ENCODE measurements at places on chromosomes 1 and 21.

DNA sequence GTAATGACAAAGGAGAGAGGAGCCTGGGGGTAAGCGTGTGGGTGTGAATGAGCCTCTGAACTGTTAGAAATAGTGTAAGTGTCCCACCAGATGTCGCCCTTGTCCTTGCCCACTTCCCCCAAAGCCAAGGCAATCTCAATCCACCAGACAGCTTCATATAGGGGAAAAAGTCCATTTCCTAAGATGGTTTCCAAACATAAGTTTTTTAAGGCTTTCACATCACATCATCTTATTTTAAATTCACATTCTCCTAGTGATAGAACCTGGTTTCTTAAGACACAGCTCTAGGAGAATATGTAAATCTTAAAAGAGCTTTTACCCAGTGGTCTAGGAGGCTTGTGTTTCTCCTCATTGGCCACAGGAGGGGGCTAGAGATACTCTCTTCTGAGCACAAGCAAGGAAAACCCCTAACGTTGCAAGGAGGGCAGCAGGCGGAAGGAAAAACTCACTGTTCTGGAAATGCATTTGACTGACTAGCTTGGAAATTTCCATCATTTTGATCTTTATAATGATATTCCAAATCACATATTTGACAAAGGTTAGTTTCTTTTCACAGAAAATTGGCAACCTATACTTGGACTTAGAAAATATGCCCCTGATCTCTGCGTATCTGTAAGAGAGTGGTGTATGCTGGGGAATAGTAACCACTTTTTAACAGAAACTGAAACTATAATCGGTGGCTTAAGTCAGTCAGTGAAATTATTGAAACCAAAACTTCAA is 51.9 kb upstream of the LPAR3 start:
- DNase-seq: peak; percentile 86

DNA sequence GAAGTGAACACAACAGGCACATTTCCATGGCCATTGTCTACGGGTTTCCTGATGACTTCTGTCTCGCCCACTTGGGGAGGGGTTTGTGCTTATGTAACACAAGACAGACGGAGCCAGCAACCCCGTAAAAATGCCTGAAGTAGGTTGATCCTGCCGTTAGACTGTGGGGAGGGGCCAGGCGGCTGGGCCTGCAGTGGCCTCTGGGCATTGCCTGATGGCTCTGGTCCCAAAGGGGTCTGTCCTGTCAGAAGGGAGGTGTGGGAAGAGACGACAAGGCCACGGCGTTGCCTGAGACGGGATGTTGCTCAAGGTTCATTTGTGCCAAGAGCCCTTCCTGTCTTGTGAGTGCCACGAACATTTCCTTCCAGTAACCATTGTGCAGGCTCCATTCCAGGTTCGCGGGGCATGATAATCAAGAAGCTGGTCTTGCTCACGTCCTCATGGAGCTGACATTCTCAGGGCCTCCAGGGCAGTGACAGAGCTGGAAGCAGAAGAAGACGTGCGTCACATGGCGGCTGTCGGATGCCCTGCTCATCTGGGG is 44.7 kb downstream of the ABCG1 start:
- no peak for DNase-seq

DNA sequence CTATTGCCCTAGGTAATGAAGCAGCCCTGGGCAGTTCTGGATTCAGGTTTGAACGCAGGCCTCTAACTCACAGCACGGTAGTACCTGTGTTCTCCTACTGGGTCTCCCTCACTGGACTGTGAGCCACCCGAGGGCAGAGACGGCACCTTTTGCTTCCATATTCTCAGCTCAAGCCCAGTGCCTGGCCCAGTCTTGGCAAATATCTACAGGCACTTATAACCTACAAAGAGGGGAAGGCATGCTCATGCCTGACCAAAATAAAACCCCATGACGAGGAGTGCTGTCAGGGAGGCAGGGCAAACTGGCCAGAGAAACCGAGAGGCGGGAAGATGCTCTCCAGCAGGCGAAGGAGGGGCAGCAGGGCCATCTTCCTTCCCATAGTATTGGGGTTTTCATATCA is 91.1 kb downstream of the DDX20 start:
- no peak for DNase-seq

DNA sequence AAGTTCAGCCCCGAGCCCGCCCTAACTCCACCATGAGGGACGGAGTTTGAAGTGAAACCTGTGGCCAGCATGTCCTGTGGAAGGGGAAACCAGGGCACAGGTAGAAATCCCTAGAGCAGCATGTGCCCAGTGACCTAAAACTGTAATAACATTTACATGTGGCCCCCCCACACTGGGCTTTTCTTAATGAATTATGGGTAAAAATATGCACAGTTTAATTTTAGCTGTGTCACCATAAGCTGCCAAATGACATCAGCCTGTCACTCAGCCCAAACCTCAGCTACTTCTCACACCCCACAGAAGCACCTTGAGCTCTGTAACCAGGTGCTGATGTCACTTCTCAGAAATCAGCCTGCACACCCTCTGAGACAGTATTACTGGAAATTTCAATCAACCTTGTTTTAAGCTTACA is 50.0 kb upstream of the SLC19A1 start:
- no peak for DNase-seq

GRCh38 chr1:188128761-188129160 is 1300.0 kb downstream of the PLA2G4A start:
- no peak for DNase-seq

DNA sequence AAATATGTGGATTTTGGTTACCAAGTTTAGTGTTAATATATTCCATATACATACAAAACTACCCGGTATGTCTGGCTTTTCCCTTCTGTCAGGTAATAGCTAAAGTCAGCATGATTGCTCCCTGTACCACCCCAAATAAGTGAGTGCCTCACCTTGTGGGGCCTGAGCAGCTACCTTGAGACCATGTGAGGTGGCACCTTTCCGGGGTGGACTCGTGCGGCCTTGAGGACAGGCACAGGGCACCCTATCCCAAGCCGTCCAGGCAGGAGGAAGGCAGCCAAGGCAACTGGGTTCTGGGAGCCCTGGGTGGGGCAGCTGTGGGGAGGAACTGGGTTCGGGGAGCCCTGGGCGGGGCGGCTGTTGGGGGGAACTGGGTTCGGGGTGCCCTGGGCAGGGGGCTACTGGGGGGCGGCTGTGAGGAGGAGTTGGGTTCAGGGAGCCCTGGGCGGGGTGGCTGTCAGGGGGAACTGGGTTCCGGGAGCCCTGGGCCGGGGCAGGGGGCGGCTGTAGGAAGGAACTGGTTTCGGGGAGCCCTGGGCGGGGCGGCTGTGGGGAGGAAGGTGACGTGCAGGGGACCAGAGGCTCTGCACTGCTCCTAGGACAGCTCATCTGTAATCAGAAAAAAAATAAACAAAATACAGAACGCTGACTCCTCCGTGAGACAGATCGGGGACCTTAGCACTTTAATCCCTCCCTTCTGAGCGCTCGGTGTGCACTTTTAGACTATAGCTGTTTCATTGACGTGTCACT is 63.3 kb downstream of the POFUT2 start:
- no peak for DNase-seq

GRCh38 chr1:30639881-30640452 is 83.4 kb downstream of the MATN1 start:
- DNase-seq: no peak

GRCh38 chr1:201085902-201086735 is 26.1 kb downstream of the CACNA1S start:
- peak; percentile 14 for DNase-seq

DNA sequence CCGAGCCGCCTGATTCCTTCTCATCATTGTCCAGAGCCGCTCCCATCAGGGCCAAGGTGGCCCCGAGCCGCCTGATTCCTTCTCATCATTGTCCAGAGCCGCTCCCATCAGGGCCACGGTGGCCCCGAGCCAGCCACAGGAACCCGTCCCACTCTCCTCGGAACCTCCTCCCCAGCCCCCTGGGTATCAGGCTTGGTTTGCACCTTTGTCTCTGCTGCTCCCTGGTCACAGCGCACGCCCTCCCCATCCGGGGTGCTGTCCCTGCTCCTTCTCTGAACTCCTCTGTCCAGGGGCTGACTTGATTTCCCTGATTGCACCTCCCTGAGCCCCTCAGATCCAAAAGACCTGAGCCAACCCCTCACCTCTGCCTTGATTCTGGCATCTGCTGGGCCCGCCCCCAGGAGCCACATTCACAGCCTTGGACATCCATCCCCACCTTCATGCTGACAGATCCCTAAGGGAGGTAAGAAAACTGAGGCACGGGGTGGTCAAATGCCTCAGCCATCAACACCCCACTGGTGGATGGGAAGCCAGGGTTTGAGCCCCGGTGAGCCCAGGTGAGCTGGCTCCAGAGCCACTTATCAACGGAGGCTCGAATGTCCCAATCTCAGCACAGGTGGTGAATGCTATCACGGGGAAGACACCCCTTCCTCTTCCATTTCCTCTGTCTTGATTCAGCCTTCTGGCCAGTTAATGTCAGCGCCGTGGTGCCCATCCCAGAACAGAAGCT is 25.6 kb upstream of the COL18A1 start:
- DNase-seq: no peak

- DNase-seq: no peak
These were observed 9.8 kb downstream of the STPG1 start for GRCh38 chr1:24403806-24404205.

- no peak for DNase-seq
These were observed 860.5 kb downstream of the NCAM2 start for GRCh38 chr21:21858502-21859334.

DNA sequence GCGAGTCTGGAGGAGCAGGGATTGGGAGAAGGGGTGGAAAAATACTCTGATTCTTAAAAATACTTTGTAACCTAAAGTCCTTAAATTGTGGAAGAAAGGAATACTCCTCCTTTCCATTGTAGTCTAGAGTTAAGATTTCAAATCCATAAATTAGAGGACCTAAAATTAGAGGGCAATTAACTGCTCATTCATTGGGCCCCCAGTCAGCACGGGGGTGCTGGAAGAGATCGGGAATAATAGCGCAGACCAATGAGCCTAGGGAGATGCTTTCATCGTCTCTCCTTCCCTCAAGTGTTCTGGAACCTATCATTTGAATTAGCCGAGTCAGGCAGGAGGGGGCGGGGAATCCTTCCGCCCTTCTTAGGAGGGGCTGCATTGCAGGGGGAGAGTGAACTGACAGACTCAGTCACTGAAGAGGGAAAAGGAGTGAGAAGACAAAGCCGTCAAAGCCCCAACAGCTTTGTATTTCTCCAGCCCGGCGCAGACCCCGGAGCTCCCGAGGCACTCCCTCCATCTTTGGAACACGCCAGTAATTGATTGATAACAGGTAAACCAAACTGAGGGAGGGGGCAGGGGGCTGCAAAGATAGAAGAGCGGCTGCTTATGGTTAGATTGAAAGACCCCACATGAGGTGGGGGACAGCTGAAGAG is at the start of gene MLLT11:
Gene MLLT11, plus strand, starts transcription at position 391 of the 650 bp plus-strand sequence. CDS start 6,828 bp downstream, outside the sequence.
- DNase-seq: peak; percentile 83

GRCh38 chr1:107954126-107954525 is 10.9 kb downstream of the VAV3 start:
- no peak for DNase-seq

- no peak for DNase-seq
These were observed 66.6 kb downstream of the DIRAS3 start for GRCh38 chr1:67983867-67984266.

DNA sequence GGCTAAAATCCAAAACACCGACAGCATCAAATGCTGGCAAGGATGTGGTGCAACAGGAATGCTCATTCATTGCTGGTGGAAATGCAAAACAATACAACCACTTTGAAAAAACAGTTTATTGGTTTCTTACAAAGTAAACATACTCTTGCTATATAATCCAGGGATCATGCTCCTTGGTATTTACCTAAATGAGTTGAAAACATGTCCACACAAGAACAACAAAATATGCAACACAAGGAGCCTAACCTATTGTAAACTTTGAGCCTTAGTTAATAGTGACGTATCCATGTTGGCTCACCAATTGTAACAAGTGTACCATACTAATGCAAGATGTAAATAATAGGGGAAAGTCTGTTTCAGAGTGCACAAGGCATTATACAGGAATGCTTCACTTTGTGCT is 37.2 kb upstream of the PGBD5 start:
- DNase-seq: no peak

- no peak for DNase-seq
These were observed 5.8 kb upstream of the BGLAP start for GRCh38 chr1:156236164-156236563.

DNA sequence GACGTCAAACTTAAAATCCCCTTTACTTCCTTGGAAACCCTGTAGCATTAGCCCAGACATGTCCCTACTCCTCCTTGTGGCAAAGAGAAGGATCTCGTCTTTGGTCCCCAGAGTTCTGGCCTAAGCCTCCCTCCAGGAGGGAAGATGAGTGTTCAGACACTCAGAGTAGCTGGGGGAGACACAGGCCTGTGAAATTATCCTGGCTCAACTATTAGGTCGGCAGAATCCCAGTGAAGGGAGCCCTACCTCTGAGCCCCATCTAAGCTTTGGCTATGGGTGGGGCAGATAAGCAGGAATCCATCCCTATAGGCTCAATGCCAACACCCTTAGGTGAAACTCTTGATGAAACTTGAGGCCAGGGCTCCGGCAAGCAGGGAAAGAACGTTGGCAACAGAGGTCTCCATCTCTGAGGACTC is 1.7 kb upstream of the SFN start:
- peak; percentile 42 for DNase-seq

DNA sequence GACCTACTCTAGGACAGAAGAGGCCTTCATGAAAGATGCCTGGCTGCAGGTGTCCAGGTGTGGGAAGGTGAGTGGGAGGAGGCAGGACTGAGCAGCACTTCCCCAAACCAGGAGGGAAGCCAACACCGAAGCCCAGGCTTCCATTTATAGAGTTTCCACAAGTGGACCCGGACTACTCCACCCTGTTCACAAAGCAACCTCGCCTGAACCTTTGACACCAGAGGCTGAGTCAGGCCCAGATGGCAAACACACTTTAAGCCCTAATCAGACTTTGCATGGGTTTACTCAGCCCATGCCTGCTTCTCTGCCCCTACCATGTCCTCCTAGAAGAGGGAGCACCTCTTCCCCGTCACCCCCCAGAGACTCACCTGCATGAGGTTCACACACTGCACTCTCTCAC is 14.0 kb downstream of the PRR9 start:
- no peak for DNase-seq

GRCh38 chr1:56901716-56902115 is 47.1 kb downstream of the C8A start:
- DNase-seq: no peak

DNA sequence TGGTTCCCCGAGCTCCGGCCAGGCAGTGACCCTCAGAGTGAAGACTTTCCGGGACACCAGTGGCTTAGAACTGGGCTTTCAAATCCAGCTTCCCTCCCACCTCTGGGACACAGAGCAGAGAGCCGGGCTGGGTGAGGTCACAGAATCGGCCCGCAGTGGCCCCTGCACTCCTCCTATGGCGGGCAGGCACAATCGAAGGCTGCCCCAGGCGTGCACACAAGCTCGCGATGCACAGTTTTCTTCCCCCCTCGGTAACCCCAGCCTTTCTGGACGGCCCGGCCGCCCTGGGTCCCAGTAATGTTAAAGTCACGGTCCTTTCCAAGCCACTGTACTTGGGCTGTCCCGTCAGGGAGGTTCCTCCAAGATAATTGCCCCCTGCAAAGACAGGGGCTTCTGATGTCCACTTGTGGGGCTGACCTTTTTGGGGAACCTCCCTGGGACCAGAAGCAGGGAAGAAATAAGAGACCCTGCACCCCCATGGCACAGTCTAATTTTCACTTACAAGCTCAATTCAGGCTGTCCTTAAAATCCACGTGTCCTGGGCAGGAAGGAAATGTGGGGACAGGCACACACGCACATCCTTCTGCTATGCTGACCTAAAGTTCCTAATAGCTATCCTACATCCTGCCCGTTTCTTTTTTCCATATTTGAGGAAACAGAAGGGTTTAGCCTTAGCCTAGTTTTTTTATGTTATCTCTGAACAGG is 13.7 kb downstream of the TFF3 start:
- no peak for DNase-seq

All from fibroblast of skin of right quadriceps (primary cell).